ENCODE measurements at places on chromosomes 16 and 17.
A peak's percentile ranks its signal among the peaks of the same experiment; 100 is the strongest.

- DNase-seq: peak; percentile 85
These were observed 3.3 kb upstream of the NHERF2 start for GRCh38 chr16:2023092-2024031.

DNA sequence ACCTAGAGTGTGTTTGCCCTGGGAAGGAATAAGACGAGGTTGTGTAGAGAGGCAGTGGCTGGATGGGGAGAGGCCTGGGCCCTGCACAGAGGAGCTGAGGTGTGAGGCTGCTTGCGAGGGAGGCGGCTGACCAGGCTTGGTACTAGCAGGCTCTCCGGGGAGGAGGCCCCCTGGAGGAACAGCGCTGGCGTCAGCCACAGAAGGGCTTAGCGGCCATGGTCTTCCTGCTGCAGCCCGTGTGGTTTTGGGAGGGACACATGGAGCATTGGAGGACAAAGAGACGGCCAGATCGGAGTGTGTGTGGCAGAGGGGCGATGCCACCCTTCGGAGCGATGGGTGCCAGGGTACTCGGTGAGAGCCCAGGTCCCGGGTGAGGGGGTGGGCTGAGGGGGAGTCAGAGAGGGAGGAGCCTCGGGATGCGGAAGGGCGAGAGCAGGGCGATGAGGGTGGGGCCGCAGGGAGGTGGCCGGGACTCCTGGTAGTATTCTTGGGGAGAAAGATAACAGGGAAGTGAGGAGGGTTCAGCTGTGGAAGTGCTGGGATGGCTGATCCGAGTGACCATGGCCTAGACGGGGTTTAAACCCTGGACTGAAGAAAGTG, 8.3 kb downstream of the BANP start:
- DNase-seq: no peak

GRCh38 chr16:58462089-58462488, 37.9 kb upstream of the NDRG4 start:
- DNase-seq: no peak

DNA sequence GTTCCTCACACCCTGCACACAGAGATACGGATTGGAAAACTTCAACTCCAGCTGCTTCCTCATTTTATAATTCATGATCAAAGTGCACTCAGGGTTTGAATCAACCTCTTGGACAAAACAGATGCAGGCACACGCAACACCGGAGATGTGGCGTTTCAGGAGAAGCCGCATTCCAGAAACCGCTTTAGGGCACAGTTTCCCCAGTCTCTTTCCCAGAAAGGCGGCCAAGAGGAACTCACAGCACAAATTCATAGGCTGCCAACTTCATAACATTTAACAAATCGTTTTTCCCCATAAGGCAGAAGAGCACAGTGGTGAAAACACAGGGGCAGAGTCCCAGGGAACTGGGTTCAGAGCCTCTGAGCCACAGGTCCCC, 8.4 kb downstream of the MTHFSD start:
- DNase-seq: no peak

GRCh38 chr17:66379544-66379943, 77.1 kb downstream of the PRKCA start:
- no peak for DNase-seq

DNA sequence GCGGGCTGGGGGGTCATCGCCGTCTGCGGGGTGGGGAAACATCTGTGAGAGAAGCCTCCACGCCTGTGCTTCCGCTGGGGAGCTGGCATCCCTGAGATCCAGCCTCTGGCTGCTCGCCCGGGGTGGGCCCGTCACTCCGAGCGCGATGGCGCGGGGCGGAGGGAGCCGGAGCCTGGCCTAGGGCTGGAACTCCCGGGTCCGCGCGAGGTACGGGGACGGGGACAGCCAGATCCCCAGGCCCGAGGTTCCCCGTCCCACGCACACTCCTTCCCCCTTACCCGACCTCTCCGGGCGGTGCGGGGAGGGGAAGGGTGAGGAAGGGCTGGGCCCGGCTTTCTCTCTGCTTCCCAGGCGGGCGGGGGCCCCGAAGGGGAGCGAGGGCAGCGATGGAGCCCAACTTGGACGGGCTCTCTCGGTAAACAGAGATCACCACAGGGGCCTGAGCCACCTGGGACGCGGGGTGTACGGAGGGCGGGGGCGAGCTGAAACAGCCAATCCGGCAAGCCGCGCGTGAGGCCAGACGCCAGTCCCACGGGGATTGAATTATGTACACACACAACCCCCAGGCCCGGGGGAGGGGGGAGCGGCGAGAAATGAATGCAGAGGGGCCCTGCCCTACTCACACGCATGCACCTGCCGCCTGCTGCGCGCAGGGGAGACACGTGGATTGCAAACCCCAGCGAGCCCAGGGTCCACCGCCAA, at the start of gene SLC16A11:
Gene SLC16A11 (minus strand): TSS at position 596 of the 702 bp plus-strand sequence. CDS start 579 bp downstream, at position 17.
- DNase-seq: no peak

DNA sequence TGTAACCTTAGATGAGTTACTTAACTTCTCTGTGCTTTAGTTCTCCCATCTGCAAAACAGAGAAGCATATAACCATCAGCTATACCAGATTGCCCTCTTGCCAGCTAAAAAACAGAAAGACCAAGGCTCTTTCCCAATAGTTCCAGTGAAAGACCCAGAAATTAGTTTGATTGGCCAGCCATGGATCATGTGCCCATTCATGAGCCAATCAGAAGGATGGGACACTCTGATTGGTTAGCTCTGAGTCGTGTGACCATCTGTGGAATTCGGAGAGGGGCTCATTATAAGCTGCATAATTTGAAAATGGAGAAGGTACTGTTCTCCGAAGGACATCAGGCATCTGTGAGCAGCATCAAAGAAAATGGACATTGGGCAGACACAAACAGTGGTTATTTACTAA, 155.2 kb downstream of the ABCC12 start:
- no peak for DNase-seq

GRCh38 chr17:3512505-3513171, 36.8 kb downstream of the ASPA start:
- no peak for DNase-seq

DNA sequence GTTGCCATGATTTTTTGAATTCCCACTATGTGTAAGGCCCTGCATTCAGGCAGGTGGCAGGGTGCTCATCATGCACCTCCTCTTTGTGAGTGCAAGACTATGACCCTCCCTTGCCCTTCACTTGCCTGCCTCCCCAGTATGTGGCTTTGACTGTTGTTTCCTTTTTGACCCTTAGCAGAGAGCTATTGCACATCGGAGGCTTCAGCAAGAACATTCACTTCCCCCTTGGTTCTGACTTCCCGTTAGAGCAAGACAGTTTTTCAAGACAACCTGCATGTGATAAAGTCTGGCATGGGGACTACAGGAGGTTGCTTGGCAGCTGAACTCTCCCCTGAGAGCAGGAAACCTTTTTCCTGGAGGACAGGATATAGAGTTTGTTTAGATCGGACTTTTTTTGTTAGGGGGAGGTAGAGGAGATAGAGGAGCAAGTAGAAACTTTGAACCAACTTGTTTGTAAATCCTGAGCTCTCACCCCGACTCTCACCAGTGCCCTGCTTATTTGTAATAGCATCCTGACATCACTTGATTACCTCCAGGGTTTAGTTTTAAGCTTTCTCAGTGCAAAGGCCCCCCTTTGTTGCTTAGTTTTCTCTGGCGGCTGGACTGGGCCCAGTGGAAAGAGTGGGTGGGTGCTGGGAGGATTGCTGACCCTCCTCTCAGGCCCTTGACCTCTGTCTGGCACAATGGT, 34.3 kb downstream of the LIMD2 start:
- DNase-seq: no peak

DNA sequence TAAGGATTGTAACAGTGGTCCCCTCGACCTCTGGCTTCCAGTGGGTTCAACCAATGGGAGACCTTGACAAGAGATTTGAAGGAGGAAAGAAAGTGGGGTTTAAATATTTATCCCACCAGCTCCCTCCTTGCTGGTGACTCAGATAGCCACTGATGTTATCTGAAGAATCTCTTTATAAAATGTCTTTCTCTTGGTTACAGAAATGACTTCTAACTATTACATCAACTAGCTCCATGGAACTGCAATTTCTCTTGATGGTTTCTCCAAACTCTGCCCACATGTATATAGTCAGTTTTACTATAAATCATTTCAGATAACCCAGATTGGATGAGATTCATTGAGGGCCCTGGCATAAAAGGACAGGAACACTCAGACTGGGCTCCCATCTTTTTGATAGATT, 920.2 kb upstream of the SOX9 start:
- no peak for DNase-seq

DNA sequence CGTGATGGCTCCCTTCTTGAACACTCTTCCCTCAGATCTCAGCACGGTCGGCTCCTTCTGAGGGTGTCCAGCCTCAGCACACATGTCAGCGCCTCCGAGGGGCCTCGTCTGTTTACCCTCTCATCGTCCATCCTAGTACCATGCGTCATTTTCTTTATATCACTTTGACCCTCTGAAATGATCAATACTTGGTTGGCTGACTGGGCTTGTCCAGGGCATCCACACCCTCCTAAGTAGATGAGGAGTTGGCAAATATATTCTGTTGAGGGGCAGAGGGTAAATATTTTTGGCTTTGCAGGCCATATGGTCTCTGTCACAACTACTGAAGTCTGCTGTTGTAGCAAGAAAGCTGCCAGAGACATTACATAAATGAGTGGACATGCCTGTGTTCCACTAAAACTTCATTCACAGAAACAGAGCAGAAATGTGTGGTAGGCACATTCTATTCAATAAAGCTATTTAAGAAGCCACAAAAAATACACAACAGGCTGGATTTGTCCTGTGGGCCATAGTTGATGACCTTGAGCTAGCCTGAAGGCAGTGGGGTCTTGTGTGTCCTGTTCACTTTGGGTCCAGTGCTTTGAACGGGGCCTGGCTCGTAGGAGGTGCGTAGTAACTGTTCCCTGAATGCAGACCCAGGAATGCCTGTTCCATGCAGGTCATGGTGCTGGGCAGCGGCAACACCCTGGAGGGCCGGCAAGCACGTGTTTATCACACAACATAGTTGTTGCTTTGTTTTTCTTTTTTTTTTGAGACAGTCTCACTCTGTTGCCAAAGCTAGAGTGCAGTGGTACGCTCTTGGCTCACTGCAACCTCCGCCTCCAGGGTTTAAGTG, 185.8 kb downstream of the SNX29 start:
- DNase-seq: no peak

GRCh38 chr16:22681554-22682291, 132.2 kb upstream of the HS3ST2 start:
- DNase-seq: no peak

- no peak for DNase-seq
These were observed 9.1 kb downstream of the ZSCAN10 start for GRCh38 chr16:3089717-3090592.

- no peak for DNase-seq
These were observed 51.8 kb downstream of the RAI1 start for GRCh38 chr17:17732892-17733670.

DNA sequence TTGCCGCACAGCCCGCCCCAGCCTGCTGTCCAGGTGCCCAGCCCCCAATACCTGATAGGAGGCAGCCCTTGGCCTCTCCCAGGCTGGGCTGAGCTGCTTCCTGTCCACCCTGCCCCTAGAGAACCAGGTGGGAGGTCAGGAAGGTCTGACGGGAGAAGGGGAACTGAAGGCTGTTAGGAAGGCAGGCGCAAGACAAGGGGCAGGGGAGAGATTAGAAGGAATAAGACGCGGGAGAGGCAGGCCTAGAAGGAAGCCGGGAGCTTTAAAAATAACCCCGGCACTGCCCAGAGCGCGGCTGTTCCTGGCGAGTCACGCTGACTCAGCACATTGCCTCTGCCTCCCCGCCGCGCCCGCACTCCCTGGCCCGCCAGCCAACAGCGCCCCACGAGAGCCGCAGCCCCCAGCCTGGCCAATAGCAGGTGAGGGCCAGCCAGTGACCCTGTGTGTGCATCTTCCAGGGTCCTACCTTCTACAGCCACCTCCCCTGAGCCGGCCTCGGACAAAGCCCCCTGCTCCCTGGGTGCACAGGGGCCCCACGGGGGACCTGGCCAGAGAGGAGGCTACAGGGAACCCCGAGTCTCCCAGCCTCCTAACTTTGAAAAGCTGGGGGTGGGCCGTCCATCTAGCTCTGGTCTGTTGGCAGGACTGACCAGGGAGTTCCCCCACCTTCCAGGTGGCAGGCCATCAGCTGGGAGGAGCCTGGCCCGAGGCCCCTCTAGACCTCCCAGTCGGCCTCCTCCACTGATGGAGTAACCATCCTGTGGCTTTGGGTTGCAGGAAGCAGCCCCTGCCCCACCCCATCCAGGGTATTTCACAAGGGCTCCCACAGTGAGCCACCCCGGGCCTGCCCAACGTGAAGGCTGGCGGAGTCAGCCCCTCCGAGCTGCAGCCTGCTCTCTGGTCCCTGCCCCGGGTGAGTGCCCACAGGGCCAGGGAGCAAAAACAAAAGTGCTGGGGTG, 4.0 kb downstream of the MAFG start:
- DNase-seq: no peak

GRCh38 chr17:79666111-79666510, 55.3 kb upstream of the RBFOX3 start:
- no peak for DNase-seq

DNA sequence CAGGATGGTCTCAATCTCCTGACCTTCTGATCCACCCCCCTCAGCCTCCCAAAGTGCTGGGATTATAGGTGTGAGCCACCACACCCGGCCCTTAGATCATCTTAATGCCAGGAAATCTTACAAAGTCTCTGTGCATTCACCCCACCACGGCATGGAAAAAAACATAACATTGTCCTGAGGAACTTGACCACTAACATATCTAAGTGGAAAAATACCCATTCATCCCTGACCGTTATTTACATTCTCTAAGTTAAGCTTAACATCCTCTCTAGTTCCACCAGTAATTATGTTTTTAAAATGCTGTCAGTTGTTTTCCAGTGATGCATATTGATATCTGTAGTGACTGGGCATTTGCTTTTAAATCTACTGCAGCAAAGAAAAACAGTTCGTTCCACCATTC, 3.4 kb upstream of the HID1 start:
- DNase-seq: no peak

- no peak for DNase-seq
These were observed 12.7 kb upstream of the N4BP1 start for GRCh38 chr16:48622456-48623303.

DNA sequence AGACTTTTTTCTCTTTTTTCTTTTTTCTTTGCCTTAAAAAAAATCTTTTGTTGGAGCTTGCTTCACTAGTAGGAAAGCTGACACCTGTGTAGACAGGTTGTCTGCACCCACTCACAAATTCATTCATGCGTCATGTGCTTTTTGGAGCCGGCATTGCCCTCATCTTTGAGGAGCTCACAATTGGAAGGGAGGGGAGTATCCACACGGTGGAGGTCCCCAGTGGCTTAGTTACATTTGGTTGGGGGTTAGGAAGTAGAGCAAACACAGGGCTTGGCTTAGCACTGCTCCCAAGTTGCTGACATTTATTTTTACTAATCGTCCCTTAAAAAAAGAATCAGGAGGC, 18.7 kb upstream of the MEIOB start:
- DNase-seq: no peak

GRCh38 chr16:76345163-76345661, 68.0 kb downstream of the CNTNAP4 start:
- no peak for DNase-seq

- no peak for DNase-seq
These were observed 404.1 kb downstream of the CNTNAP4 start for GRCh38 chr16:76681296-76681695.

- peak; percentile 20 for DNase-seq
These were observed 223.5 kb downstream of the CYB561 start for GRCh38 chr17:63222655-63223054.
